ENCODE measurements at places on chromosomes 12 and 14. TPM values are rescaled to one million over a fixed set of nuclear protein-coding genes. Genes with fewer than 3 reads are reported as not detected.
A peak's percentile ranks its signal among the peaks of the same experiment; 100 is the strongest.

GRCh38 chr12:5165296-5165970, 121.8 kb downstream of the KCNA5 start:
- DNase-seq = no peak

DNA sequence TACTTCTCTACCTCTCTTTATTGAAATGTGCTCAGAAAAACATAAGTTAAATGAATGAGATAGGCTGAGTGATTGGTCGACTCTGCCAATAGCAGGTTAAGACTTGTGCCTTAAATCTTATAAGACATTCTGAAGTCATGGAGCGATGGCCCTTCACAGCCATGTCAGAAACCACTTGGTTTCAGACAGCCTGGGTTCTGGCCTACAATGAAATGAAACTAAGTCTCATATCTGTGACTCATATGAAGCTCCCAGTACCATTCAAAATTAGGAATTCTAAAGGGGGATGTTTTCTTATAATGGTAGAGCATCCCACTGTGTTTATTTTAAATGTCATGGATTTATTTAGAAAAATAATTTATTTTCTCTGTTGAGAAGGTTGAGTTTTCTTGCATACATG, 42.6 kb downstream of the PLXNC1 start:
- DNase-seq = no peak

DNA sequence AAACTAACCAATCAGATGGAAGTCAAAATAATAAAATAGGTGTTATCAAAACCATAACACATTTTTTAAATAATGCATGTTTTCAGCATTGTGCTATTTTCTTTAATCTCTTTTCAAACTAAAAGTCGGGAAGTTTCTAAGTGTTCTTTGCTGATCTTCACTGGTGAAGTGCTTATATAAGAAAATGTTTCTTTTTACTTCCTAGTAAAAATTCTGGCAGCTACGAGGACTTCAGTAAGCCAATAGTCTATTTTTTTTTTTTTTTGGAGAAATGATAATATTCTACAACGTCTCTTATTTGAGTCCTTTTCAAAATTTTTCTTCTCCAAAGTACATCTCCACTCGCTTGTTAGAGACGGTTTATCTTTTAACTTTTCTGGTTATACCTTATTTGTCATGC, 448.0 kb downstream of the SLC6A15 start:
- no peak for DNase-seq

DNA sequence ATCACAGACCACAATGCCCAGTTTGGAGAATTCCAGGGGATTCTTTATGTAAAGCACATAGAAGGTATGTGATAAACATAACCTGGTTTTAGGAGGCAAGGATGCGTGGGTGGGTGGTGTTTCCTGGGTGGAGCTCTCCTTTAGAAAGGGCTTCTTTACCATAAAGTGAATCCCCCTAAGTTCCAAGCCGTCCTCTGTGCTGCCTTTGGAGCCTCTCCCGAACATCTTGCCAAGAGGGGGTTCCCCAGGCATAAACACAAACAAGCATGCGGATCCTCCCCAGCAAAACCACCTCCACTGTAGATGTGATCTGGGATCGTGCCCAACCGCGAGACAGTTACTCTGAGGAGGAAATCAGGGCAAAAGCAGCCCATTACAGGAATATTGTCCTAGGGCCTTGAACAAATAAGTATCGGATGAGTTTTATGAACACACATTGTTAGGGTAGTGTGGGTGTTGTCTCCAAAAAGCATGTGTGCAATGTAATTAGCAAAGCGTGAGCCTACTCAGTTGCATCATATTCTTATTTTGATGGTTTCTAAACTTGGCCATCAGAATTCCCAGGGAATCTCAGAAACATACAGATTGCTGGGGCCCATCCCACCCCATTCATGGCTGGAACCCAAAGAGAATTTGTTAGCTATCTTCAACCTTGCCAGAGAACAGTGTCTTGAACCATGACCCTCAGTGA, 48.8 kb upstream of the CORO1C start:
- no peak for DNase-seq

- no peak for DNase-seq
These were observed 158.8 kb downstream of the TMTC3 start for GRCh38 chr12:88300931-88301330.

- DNase-seq = no peak
These were observed 32.5 kb upstream of the PLEKHG6 start for GRCh38 chr12:6277982-6278438.

GRCh38 chr12:6199531-6200255, 507 bp upstream of the CD9 start:
- peak; percentile 79 for DNase-seq

- no peak for DNase-seq
These were observed 10.3 kb downstream of the ACSS3 start for GRCh38 chr12:81088221-81088620.

DNA sequence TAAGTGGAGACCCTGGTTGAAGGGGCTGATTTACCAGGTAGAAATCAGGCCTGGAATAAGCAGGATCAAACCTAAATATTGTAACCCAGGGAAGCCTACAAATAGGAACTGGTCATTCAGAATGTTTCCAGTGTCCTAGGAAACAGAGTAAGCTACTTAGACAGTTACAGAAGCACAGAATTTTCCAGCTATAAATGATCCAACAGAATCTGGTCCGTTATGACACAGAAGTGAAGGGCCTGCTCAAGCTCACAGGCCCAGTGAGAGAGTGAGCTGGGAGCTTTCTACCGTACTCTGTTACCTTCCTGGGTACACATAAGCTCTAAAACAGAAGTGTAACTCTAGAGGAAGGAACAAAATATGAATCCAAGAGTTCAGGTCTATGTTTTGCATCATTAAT, 119.1 kb downstream of the TTC7B start:
- no peak for DNase-seq

GRCh38 chr14:34220921-34221320, 241.1 kb downstream of the SPTSSA start:
- no peak for DNase-seq

DNA sequence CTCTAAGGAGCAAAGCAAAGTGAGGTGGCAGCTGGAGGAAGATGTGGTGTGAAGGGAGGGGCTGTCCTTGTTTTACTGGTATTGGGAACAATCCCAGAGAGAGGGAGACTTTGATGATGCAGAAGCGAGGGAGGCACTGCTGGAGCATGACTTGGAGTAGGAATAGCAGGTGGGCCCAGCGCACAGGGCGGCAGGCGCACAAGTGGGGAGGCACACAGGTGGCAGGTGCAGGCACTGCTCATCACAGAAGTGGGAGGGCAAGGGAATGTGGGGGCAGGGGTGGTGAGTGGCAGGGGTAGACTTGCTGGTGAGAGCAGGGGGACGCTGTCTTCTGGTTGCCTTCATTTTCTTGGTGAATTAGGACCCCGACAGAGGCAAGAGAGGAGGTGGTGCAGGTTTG, 11.5 kb upstream of the IFI27 start:
- DNase-seq = no peak

- DNase-seq = no peak
These were observed 349.7 kb upstream of the DIO2 start for GRCh38 chr14:80560800-80561657.

- no peak for DNase-seq
These were observed 536.3 kb upstream of the CCDC196 start for GRCh38 chr14:65949711-65950516.

DNA sequence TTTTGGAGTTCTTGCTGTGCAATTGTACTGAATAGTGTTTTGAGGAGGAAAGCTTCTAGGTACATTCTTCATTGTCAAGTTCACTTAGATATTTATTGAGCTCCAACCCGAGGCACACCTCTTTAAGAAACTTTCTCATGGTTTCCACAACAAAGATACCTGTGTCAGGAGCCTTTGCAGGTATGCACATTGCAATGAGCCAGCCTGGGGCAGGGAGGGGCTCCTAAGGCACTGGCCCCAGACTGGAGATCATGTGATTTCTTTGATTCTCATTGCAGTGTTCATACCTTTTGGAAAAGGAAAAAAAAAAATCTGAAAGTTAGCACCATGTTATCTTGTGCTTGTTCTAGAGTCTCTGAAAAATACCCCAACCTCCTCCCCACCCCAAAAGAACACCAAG, 80.3 kb downstream of the PRMT8 start:
- DNase-seq = no peak

DNA sequence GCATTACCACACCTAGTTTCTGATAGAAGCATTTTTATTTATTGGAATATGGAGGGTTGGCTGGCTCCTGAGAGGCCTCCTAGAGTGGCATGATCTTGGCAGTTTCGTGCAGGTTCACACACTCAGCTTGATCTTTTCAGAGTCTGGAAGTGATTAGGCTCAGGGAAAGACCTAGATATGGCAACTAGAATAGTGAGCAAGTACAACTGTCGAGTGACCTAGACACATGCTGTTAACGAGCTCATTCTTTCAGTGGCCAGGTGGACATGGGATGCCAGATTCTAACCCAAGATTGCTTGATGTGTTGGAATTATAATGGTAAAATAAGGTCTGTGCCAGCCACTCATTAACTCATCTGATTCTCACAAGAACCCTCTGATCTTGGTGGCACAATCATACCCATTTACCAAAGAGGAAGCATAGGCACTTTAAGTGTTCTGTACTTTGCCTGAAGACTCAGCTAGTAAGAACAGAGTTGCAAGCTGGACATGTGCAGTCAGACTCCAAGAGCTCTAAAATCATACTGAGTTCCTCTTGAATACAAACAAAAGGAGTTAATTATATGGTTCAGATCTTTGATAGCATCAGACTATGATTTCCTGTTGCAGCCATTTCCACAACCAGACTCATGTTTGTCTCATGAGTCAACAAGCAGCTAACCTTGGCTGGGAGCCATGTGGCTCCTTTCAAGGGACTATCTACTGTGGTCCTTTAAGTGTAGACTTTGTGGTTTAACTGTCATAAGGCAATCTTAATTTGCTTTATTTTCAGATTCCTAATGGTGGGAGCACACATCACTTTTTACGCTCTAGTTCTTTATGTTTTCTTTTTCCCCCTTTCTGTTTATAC, 144.2 kb downstream of the PLEKHA5 start:
- no peak for DNase-seq

DNA sequence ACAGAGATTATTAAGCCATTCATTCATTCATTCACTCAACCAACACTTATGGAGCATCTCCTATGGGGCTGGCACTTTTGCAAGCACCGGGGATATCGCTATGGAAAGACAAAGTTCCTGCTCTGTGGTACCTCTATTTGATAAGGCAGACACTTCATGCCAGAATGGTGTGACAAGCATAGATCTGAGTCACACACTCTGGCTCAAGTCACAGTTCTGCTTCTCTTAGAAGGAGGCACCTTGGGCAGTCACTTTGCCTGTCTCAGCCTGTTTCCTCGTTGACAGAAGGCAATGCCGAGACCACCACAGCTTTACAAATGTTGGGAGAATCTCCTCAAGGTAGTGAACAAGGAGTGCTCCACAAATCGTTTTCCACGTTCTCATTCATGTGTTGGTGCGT, 205.2 kb downstream of the SLC41A2 start:
- DNase-seq = no peak

DNA sequence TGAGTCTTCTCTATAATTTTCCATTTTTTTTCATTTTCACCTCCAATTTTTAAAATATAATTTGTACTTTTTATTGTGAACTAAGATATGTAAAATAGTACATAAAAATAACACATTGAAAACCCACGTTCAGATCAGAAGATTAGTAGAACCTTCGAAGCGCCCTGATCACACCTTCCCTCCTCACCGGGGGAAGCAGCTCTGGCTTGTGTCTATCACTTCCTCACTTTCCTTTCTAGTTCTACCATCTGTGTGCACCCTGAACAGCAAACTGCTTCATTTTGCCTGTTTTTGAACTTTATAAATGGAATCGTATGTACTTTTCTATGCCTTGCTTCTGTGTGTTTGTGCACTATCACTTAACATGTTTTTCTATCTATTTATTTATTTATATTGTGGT, 11.8 kb upstream of the CD27 start:
- no peak for DNase-seq

DNA sequence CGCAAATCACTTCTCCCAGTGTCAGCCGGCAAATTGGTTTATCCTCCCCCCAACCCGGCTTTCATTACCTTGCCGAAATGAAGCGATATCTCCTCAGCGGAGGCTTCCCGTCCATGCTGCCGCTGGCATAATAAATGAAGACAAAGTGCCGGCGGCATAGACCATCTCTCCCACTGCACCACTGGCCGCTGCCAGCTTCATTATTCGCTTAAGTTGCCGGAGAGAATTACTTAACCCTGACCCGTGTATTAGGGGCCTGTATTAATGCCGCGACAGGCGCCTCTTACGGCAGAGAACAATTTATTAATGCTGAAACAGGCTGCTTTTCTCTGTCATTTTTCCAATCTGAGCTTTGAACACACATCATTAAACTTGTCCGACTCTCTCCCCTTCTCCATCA, 17.5 kb upstream of the GPATCH2L start:
- DNase-seq = no peak

- no peak for DNase-seq
These were observed 3.4 kb downstream of the ARID2 start for GRCh38 chr12:45732936-45733335.

- no peak for DNase-seq
These were observed 64.1 kb downstream of the KIAA0586 start for GRCh38 chr14:58491593-58491992.

GRCh38 chr12:69266036-69266635, 26.8 kb downstream of the CPSF6 start:
- DNase-seq = no peak

GRCh38 chr12:131947482-131948027, 2.2 kb upstream of the EP400 start:
- no peak for DNase-seq

DNA sequence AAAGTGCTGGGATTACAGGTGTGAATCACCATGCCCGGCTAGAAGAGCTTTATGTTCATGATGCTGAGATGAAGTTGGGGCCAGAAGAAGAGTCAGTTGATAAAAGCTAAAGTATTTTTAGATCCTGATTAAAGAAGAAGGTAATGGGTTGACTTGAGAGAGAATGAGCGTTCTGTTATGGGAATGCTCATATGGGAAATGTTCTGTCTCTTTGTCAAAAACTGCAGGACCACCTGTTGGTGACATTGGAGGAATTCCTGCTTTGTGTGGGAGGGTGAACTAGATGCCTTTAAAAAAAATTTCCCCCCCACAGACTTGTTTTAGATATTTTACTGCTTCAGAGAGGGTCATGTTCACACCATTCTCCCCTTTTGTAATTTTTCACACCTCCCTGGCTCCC, 6.7 kb downstream of the WDR20 start:
- DNase-seq = no peak

- no peak for DNase-seq
These were observed 53.4 kb upstream of the NAV3 start for GRCh38 chr12:77777274-77777673.

GRCh38 chr12:43208627-43209026, 343.4 kb downstream of the ADAMTS20 start:
- DNase-seq = no peak

Gene AEBP2
- total RNA-seq = 56.9 TPM

Gene APOF
- not detected for total RNA-seq

Gene TEX52
- total RNA-seq = not detected

Gene UBE3B
- 21.8 TPM for total RNA-seq

Gene PLEKHH1
- 33.3 TPM for total RNA-seq

Gene A2M
- not detected for total RNA-seq

Gene MYL2
- total RNA-seq = not detected

Gene PDE3A
- total RNA-seq = 3.3 TPM

Gene BCL7A
- total RNA-seq = 12.7 TPM

Gene NELL2
- total RNA-seq = 54.2 TPM

Gene TOX4
- total RNA-seq = 58.3 TPM

Gene PCBP2
- 1,123 TPM for total RNA-seq

Gene CIDEB
- total RNA-seq = not detected

Gene B3GNT4
- 1.4 TPM for total RNA-seq

Gene STYK1
- 1.6 TPM for total RNA-seq

Gene IKBIP
- total RNA-seq = 12.4 TPM

Gene CELA1
- total RNA-seq = not detected

Gene SDSL
- total RNA-seq = not detected

Gene KLRC4
- not detected for total RNA-seq

Measured in H1 (cell line).